ENCODE measurements at places on chromosomes 5 and 9.
A peak's percentile ranks its signal among the peaks of the same experiment; 100 is the strongest.

GRCh38 chr5:86748538-86749105 is 130.9 kb downstream of the COX7C start:
- DNase-seq, result no peak

DNA sequence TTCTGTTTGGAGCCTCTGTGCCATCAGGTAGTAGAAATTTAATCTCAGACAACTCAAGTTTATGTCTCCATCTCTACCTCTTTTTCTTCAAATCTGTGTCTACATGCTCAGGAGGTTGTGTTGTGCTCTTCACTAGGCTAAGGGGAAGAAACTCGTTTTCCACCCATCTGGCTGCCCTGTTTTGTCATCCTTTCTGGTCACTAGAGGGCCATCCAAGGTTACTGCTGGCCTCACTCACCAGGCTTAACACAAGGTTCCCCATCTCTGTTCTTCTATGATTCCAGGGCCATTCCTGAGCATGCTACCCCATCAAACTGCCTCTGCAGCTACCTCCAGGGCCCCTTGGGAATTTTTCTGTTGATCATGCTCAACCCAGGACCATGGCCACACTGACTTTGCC is 213.3 kb upstream of the FBXL7 start:
- no peak for DNase-seq

DNA sequence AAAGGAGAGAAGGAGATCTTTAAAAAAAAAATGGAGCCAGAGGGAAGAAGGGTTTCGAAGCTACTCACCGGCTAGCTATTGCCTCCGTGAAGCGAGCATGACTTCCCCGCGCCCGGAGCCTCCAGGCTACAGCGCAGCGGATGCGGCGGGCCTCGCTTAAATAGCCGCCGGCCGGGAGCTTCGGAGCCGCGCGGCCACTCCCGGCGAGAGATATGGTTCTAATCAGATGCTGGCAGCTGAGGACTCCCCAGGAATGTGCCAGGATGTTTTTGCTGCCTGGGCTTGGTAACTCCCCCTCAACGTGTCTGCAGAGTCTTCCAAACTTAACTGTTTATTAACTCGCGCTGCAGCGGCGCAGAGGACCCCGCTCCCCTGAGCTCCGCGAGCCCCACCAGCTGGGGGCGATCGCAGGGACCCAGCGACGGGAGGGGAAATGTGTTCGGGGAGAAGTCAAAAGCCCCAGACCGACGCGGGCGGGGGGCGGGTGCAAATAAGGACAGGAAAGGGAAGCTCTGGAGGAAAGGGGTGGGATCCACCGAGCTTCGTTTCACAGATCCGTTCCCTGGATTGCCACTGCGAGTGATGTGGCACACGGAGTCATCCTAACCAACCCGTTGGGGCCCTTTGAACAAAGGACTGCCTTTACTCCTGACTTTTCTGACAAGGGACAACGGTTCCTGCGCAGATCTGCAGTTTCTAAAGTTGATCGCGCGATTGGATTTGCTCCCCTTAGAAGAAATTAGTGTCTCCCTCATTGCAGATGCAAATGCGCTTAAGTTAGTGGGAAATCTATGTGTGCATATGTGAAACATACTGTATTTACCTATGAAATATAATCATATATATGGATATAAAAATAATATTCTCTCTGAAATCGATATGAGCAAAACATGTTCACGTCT is at the start of gene DAB2:
TSS of gene DAB2 (minus strand) at position 245 of the 902 bp plus-strand sequence. CDS start 30,660 bp downstream, outside the sequence.
- DNase-seq, result peak; percentile 80

- DNase-seq, result no peak
Observed at GRCh38 chr5:165502893-165503691, 1997.7 kb downstream of the MAT2B start.

DNA sequence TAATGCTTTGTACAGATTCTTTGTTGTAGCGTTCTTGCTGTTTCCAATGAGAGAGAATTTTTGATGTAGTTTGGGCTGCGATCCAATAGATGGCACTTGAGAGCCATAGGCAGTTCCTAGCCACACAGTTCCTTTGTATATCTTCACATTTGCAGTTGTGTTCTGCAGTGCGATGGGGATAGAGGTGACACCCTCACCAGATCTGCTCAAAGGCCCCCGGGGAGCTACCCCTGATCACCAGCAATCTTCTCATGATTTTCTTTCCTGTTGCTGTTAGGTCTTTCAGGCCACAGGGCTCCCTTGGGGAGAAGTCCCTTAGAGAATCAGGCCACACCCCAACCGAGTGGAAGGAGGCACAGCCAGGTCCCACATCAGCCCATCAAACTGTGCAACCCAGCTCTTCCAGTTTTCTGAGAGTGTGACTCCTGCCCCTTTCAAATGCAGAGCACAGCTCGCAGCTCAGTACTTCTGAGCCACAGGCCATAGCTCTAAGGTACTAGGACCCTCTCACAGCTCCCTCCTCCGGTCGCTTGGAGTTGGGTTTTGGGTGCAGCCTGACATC is 353.7 kb downstream of the SLCO4C1 start:
- peak; percentile 40 for DNase-seq

GRCh38 chr5:106303911-106304310 is 1366.8 kb downstream of the EFNA5 start:
- peak; percentile 33 for DNase-seq

GRCh38 chr9:120177121-120177520 is 402.8 kb downstream of the CDK5RAP2 start:
- DNase-seq, result no peak

GRCh38 chr5:172777881-172778814 is 7.2 kb upstream of the DUSP1 start:
- no peak for DNase-seq

DNA sequence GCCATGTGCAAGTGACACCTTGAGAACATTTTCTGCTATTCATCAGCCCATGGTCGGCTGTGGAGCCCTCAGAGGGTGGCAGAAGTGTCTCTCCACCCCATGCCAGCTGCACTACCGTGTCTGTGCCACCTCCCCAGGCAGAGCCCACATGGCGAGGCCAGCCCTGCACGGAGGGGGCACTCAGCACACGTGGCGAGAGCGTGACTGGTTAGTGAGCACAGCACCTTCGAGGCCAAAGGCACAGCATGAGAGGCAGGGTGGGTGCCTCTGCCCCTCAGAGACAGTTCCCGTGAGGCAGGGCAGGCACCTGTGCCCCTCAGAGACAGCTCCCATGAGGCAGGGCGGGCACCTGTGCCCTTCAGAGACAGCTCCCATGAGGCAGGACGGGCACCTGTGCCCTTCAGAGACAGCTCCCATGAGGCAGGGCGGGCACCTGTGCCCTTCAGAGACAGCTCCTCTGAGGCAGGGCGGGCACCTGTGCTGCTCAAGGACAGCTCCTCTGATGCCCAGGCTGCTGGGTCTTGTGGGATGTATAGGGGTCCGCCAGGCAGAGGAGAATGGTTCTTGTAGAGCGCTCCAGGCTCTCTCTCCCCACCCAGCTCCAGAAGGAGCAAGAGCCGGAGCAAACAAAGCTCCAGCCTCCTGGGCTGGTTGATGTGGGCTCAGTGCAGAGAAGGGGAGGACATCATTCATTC is 179.8 kb upstream of the PPP1R26 start:
- DNase-seq, result no peak

DNA sequence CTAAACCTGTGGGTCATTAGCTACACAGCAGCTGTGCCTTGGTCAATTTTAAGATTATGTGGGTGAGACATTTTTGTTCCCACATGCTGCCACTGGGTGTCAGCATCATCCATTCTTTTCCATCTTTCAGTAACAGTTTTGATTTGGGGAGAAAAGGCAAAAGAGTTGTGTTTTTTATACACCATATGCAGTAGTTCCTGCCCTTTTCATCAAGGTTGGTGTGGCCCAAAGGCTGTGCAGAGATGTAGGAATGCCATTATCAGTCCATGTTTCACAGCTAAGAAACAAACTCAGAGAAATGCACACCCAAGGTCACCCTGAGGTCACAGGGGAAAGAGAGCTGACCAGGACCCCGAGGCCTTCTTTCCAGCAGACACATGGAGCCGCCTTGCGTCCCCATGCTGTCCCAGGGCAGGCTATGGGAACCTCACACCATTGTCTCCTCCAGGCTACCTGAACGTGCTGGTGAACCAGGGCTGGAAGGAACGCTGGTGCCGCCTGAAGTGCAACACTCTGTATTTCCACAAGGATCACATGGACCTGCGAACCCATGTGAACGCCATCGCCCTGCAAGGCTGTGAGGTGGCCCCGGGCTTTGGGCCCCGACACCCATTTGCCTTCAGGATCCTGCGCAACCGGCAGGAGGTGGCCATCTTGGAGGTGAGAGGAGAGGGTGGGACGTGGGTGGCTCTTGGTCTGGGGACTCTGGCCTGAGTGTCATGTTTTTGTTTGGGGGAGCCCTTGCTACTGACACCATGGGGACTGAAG is 27.8 kb upstream of the GRPEL2 start:
- DNase-seq, result peak; percentile 66
